ENCODE measurements at places on chromosomes 1 and 21. TPM values are rescaled to one million over a fixed set of nuclear protein-coding genes. Genes with fewer than 3 reads are reported as not detected.

Gene ZMYM1
- 32.6 TPM for total RNA-seq

Gene NPHS2
- total RNA-seq = not detected

- peak; percentile 77 for DNase-seq
Measured at GRCh38 chr1:226547754-226548191, 791 bp upstream of the STUM start.

GRCh38 chr21:45305836-45306235 is 18.1 kb upstream of the POFUT2 start:
- DNase-seq = no peak

Gene F3
- 24.9 TPM for total RNA-seq

Gene LMOD1
- total RNA-seq = 0.41 TPM

GRCh38 chr1:155205035-155205434 is 2.7 kb downstream of the THBS3 start:
- DNase-seq = no peak

Measured in frontal cortex (tissue), 4 donors.